ENCODE measurements at places on chromosomes 2 and 18.

GRCh38 chr2:199756743-199757142 lies 94.2 kb downstream of the FTCDNL1 start:
- no peak for DNase-seq

DNA sequence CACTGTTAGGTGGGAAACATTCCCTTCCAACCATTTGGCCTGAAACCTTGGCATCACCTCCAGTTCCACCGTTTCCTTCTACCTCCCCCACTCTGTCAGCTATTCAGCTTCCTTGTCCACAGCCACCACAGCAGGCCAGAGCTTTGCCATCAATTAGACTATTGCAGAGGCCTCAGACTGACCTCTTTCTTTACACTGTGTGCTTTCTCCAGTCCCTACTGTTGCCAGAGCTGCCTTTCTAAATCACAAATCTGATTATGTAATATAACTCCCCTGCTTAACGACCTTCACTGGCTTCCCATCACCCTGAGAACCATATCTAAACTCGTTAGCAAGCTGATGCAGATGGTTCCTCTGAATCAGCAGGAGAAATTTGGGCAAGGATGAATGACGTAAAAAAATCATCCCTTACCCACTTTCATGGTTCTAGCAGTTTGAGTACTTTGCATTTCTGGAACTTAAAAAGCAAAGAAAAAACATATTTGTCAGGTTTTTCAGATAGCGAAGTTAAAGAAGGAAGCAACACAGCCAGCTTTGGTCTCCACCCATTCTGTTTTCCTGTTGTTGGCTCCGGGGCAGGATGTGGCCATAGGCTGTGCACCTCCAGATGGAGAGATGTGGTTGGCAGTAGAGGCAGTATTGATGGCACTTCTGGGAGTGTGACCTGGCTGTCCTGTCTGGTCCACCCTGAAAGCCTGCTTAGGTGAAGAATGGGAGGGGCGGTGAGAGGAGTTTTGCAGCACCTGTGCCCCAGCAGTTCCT lies 422.1 kb downstream of the PARD3B start:
- no peak for DNase-seq

GRCh38 chr2:85888684-85889626 lies at the start of gene ST3GAL5:
ST3GAL5 (minus strand) TSS chr2:85888990; CDS start chr2:85888905, 85 bp downstream.
- peak; percentile 22 for DNase-seq

GRCh38 chr2:239463541-239464165 lies 62.8 kb upstream of the HDAC4 start:
- no peak for DNase-seq

DNA sequence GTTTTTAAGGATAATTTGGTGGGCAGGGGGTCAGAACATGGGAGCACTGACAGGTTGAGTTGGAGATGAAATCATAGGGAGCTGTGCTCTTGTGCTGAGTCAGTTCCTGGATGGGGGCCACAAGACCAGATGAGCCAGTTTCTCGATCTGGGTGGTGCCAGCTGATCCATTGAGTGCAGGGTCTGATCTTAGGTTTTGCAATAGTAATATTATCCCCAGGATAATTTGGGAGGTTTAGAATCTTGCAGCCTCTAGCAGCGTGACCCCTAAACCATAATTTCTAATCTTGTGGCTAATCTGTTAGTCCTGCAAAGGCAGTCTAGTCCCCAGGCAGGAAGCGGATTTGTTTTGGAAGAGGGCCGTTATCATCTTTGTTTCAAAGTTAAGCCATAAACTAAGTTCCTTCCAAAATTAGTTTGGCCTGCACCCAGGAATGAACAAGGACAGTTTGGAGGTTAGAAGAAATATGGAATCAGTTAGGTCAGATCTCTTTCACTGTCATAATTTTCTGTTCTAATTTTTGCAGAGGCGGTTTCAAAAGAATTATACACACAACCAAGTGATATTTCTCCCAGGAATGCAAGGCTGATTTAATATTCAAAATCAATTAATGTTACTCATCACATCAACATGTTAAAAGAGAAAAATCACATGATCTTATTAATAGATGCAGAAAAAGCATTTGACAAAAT lies 23.0 kb downstream of the DBI start:
- DNase-seq, result no peak

- no peak for DNase-seq
Observed at GRCh38 chr18:43789234-43790000, 512.1 kb upstream of the SYT4 start.

- DNase-seq, result no peak
Observed at GRCh38 chr2:202818321-202818720, 53.2 kb downstream of the ICA1L start.

DNA sequence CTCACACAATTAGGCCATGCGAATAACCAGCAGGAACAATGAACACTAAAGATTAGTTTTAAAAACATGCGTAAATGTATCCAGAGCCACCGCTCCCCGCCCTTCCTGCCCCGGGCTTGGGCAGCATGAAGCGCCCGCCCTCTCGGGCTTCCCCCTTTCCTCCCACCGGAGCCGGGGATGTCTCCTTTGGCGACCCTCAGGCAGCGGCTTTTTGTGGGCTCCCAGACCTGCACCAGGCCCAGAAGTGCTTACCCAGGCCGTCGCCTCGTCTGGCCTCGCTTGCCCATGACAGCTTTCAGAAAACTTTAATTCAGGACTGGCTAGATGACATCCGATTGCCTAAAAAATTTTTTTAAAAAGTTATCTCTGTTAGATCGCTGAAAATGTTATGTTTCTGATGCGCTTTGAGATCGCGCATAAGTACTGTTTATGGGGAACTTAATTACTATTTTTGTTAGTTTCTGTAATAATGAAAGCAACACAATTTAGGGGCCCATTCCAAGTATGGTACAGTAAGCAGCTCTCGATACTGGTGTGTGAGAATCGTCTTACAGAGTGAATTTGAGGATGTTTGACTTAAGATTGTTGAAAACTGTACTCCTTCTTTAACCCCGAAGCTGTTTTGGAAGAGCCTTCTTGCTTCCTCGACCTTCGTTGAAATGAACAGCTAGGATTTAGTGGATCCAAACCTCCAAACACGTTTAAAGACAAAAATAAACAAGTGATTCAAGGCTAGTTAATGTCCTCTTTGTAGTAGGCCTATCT lies 1.1 kb downstream of the MAP3K20 start:
- DNase-seq, result no peak

GRCh38 chr2:200839513-200839912 lies 24.9 kb downstream of the CLK1 start:
- no peak for DNase-seq

- DNase-seq, result peak; percentile 58
Observed at GRCh38 chr2:26503231-26503880, 25.4 kb upstream of the OTOF start.

DNA sequence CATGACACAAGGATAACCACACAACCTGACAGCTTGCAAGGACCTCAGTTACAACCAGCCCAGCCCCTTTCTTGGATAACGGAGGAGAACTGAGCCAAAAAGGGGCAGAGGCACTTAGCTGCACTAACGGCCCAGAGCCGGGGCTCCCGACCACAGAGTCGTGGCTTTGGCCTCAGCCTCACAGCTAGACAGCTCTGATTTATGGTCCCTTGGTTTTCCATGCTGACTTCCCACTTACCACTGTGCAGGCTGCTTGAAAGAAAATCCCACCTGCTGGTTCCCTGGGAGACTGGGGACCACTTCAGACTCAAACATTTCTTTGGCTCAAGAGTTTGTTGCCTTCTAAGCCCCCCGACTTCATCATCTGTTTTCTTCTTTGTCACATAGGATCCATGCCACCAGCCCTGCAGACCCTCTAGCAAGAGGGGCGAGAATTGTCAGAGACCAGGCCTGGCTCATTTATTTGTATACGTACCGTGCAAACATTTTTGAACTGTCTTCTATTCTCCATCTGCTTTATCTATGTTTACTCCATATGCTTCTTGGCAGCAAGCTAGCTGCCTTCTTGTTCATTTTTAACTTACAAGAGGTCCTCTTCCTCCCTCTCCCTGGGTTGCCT lies 352.6 kb upstream of the MYT1L start:
- DNase-seq, result no peak

GRCh38 chr2:31002537-31003150 lies 135.6 kb downstream of the GALNT14 start:
- DNase-seq, result no peak

DNA sequence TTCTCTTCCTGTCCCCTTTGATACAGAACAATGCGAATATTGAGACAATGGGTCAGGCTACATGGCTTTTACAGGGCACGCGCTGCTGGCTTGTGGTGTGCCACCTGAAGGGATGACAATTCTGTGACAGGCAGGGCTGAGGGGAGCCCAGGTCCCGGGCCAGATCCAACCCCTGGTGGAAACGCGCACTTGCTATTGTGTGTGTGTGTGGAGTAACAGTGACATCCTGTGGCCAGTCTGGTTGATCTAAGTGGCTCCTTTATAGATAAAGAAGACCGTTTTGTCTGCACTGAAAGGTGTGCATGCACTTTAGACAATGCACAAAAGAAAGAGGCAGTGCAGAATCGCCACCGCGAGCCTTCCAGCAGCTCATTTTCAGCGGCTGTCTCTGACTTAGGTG lies 273.6 kb downstream of the HRH4 start:
- DNase-seq, result no peak

- DNase-seq, result no peak
Observed at GRCh38 chr2:152565884-152566727, 151.2 kb downstream of the PRPF40A start.

DNA sequence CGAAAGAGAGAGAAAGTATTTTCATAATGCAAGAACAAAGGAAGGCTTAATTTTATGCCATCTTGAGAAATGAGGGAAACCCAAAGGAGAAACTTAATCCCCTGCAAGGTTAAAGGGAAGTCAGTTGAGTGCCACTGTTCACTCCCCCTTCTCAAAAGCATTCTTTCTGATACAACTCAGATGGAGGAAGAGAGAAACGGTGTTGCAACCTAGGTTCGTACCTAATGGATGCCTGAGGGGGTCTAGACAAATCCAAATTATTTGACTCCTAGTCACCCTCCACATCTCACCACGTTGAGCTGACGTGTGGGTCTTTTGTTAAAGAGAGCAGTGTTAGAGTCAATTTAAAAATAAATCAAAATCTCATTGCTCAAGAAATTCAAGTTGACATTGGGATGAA lies 52.6 kb upstream of the UNC80 start:
- no peak for DNase-seq

- DNase-seq, result no peak
Observed at GRCh38 chr18:64791236-64791635, 642.3 kb upstream of the LINC00305 start.

- DNase-seq, result no peak
Observed at GRCh38 chr2:61926531-61927477, 21.3 kb downstream of the COMMD1 start.

GRCh38 chr2:179171371-179171770 lies 93.3 kb downstream of the SESTD1 start:
- DNase-seq, result no peak

- DNase-seq, result no peak
Observed at GRCh38 chr18:45541421-45541820, 73.9 kb upstream of the SLC14A2 start.

DNA sequence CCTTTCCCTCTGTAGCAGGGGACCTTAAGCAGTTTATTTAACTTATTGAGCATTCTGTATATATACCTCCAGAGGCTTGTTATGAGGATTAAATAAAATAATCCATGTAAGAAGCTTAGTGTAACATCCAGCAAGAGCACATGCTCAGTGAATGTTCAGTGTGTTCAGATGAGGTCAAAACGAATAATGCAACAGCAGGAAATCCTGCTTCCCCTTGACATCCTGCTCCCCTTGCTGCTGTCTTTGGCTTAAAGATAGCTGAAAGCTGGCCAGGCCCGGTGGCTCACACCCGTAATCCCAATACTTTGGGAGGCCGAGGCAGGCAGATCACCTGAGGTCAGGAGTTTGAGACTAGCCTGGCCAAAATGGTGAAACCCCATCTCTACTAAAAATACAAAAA lies 68.7 kb downstream of the COL4A4 start:
- no peak for DNase-seq

GRCh38 chr18:30730915-30731314 lies 311.6 kb downstream of the DSC3 start:
- no peak for DNase-seq

- no peak for DNase-seq
Observed at GRCh38 chr2:63553049-63553448, 35.2 kb downstream of the WDPCP start.

- no peak for DNase-seq
Observed at GRCh38 chr18:79422022-79422782, 26.5 kb downstream of the NFATC1 start.

DNA sequence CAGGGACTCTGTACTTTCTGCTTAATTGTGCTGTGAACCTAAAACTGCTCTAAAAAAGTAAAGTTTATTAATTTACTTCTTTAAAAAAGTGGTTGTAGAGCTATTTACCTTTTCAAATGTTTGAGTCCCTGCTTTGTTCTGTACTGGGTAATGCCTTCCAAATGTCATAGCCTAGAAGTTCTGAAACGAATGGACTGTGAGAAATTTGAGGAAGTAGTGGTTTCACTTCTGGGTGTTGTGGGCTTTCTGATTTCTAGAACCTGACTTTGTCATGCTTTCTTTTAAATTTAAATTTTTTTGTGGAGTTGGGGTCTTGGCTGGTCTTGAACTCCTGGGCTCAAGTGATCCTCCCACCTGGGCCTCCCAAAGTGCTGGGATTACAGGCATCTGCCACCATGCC lies 44.6 kb downstream of the SMAD4 start:
- no peak for DNase-seq

DNA sequence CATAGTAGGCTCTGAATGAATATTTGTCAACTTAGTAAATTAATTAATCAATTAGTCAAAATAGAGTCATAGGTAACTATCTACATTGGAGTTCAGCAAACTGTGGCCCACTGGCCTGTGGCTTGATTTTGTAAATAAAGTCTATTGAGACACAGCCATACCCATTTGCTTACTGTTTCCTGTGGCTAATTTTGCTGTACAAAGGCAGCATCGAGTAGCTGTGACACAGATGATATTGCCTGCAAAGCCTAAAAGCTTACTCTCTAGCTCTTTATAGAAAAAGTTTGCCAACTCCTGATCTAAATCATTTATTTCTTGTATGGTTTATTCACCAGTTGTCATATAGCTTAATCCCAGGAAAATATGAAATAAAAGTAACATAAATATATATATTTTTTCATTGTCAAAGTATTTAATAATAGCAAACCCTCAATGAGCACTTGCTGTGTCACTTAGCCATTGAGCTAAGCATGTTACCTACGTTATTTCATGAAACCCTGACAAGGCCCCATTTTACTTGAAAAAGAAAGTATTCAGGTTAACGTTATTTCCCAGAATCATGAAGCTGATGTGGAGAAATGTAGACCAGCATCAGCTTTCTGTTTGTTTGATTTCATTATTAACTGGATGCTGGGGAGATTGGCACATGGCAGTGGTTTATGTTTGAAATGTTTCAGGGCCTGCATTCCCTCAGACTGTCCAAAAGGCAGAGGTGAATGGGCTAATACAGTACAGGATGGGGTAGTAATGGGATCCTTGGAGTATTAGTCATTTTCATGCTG lies 69.6 kb downstream of the ICOS start:
- no peak for DNase-seq

DNA sequence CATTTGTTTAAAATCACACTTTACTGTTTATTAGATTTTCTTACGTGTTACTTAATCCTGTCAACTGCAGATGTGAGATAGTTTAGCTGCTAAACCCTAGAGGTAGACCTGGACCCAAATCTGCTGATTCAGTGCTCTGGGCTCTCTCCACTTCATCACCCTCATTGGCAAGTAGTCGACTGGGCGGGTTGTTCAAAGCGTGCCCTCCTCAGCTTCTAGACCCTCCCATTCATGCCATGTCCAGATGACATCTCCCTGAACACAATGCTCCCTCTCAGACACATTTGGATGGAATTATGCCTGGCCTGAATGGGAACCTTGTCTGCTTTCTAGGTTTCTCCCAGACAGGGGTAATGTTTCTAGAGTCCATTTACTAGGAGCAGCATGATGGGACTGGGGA lies 43.7 kb downstream of the RPIA start:
- DNase-seq, result no peak
